ENCODE measurements at places on chromosomes 3 and 15. TPM values are rescaled to one million over a fixed set of nuclear protein-coding genes. Genes with fewer than 3 reads are reported as not detected.

Gene FANCD2OS
- not detected for total RNA-seq

Gene LRTM1
- not detected for total RNA-seq

Gene CLDN18
- not detected for total RNA-seq

DNA sequence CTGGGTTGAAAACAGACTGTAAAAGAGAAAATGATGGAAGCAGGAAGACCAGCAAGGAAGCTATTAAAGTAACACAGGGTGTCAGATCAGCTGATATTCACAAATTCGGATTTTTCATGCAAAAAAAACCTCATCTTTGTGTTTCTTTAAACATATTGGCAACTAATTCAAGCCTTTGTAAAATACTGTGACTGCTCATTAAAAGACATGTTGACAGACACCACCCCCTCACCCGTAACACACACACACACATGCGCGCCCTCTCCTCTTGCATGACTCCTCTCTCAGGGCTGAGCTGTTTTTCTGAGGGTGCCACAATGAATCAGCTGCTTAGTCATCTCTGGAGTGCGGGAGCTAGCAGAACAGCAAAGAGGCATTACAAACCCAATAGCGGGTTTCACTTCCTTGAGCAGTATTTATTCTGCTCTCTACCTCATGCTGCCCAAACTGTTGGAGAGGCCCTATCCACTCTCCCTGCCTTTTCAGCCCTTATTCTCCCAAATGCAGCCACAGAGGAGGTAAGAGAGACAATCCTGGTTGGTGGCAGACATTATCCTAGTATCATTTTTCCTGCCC, 35.8 kb upstream of the CCDC80 start:
- peak; percentile 87 for DNase-seq
- peaks cover 70% of the 10 kb centered on the region for H3K4me1 ChIP-seq
- peak overlapping the region; percentile 51 for H3K4me3 ChIP-seq
- H3K27ac ChIP-seq, result peak overlapping the region; percentile 97

DNA sequence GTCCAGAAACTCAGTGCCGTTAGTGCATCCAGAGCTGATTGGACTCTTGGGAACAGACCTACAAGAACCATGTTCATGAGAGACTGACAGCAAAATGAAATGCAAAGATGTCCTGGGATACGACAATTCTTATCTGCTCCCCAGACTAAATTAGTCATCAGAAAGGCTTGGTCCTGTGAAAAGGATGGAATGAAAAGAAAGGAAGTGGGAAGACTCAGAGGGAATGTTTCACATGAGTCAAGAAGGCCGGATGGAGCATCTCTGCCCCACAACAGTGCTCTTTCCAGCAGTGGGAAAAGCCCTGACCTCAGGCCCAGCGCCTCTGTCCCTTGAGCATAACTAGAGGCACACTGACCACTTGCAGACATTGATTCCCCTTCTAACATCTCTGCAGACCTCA, 39.3 kb upstream of the UACA start:
- peak overlapping the region; percentile 59 for H3K27ac ChIP-seq
- H3K27me3 ChIP-seq, result no peaks in the 10 kb centered on the region
- H3K36me3 ChIP-seq, result no peaks in the 10 kb centered on the region
- no peak overlapping the region for H3K4me3 ChIP-seq
- H3K4me1 ChIP-seq, result peaks cover 82% of the 10 kb centered on the region
- no peak for DNase-seq

DNA sequence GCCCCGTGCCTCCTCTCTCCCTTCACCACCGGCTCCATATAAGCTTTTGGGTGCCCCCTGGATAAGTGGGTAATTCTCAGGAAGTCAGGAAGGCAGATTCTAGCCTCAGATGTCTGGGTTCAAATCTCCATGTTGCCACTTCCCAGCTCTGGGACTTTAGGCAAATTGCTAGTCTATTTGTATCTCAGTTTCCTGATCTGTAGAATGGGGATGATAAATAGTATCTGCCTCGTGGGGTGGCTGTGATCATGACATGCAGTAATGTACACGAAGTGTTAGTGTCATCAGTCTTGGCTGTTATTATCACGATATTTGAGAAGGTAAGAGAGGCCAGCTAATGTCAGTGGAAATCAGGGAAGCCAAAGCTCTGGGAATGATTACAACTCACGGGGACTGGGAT, 43.3 kb downstream of the MUC4 start:
- no peaks in the 10 kb centered on the region for H3K27me3 ChIP-seq
- H3K4me3 ChIP-seq, result no peak overlapping the region
- DNase-seq, result no peak
- H3K27ac ChIP-seq, result no peak overlapping the region
- no peaks in the 10 kb centered on the region for H3K4me1 ChIP-seq

Gene SYNM
- 5.5 TPM for total RNA-seq

Gene TMEM45A
- total RNA-seq, result 29.1 TPM

Gene KLHL6
- not detected for total RNA-seq

Measured in osteocyte (in vitro differentiated cells).